Thoracic aorta endothelial cell (primary cell): ENCODE measurements at places on chromosomes 7 and 10. TPM values are rescaled to one million over a fixed set of nuclear protein-coding genes. Genes with fewer than 3 reads are reported as not detected.

BET1 gene
- total RNA-seq: 34.2 and 42.6 TPM in 2 replicates

NPY4R2 gene
- total RNA-seq: not detected in 2 replicates

KLLN gene
- 0.40 and 0.65 TPM in 2 replicates for total RNA-seq

WDR86 gene
- not detected in 2 replicates for total RNA-seq

SPDYE6 gene
- total RNA-seq: not detected in 2 replicates

SDK1 gene
- 0.50 and 1.7 TPM in 2 replicates for total RNA-seq

MKI67 gene
- total RNA-seq: 63.0 and 98.2 TPM in 2 replicates

PDE1C gene
- 0.13 and 0.43 TPM in 2 replicates for total RNA-seq

UTF1 gene
- not detected in 2 replicates for total RNA-seq

INPP5F gene
- total RNA-seq: 37.4 and 63.0 TPM in 2 replicates

AKR1C4 gene
- not detected in 2 replicates for total RNA-seq

SPDYE2 gene
- total RNA-seq: not detected in 2 replicates

ALKBH4 gene
- total RNA-seq: 6.3 and 7.9 TPM in 2 replicates

CFAP69 gene
- total RNA-seq: 2.0 and 3.5 TPM in 2 replicates

TUBAL3 gene
- total RNA-seq: 0.57 and 0.66 TPM in 2 replicates

HKDC1 gene
- total RNA-seq: 0.93 TPM in 1 of 2 replicates, not detected in the other

KAZALD1 gene
- 2.4 and 2.9 TPM in 2 replicates for total RNA-seq

PNLIPRP3 gene
- not detected in 2 replicates for total RNA-seq

CYP3A4 gene
- total RNA-seq: not detected in 2 replicates

MBL2 gene
- total RNA-seq: not detected in 2 replicates

SPOCK2 gene
- 0.13 and 0.29 TPM in 2 replicates for total RNA-seq

ANKRD30A gene
- not detected in 2 replicates for total RNA-seq

PRLHR gene
- total RNA-seq: not detected in 2 replicates
